ENCODE measurements at places on chromosomes 1 and 21.

- DNase-seq: no peak
These were observed 105.1 kb downstream of the PBX1 start for GRCh38 chr1:164664127-164664526.

GRCh38 chr21:44440241-44441040 lies 14.9 kb upstream of the LRRC3 start:
- no peak for DNase-seq

GRCh38 chr1:214551436-214552173 lies at the start of gene PTPN14:
PTPN14 (minus strand) TSS chr1:214551602; CDS start chr1:214464803, 86,799 bp downstream.
- peak; percentile 88 for DNase-seq

- no peak for DNase-seq
These were observed 1.1 kb downstream of the GJB5 start for GRCh38 chr1:34755961-34756360.

DNA sequence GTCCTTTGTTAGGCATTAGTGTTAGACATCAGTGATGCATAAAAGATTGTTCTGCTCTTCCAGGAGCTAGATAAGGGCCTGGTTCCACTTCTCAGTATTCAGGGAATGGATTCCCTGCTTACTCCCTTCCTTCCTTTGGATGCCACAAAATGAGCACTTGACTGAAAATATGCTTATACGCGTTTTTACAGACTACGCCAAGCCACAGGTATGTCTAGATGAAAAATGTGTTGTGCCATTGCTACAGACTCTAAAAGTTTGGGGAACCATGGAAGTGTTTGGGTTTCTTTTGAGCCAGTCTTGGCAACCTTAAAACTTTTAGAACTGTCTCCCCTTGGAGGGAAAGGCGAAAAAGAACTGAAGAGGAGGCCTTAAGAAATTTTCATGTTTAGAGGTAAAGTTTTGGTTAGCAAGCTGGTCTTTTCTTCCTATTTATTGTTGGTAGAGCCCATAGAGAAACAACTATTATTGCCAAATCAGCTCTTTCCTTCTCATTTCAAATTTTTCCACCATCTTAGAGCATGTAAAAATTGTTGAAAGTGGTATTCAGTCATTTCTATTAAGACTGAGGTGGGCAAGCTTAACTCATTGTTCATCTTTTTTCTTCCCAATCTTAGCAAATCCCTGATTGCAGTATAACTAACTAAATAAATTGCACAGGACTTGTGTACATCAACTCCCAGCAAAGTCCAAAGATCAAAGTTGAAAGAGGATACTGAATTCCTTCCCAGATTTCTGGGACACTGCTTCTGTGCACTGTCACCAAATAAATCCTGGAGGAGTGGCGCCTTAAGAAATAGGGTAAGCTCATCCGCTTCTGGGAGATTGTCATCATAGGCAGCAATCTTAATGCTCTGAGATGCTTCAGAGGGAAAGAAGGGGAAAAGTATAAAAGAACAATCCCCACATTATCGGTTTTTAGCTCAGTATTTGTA lies 18.9 kb downstream of the FGGY start:
- DNase-seq: no peak

DNA sequence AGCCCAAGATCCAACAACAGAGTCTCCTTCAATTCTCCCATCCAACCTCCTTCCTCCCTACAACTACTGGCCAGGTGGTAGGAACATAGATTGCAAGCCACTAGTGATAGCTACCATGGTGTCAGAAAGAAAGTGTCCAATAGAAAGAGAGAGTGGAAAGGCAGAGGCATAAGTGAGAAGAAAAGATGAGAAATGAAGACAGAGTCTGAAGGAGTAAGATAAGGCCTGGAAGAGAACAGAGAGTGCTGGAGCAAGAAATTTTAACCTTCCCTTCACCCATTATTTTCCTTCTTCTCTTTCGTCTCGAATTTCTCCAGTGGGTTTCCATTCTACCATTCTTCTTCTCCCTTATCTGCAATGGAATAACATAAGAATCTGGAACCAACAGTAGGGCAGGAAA lies 57.9 kb downstream of the CDC42BPA start:
- DNase-seq: no peak

DNA sequence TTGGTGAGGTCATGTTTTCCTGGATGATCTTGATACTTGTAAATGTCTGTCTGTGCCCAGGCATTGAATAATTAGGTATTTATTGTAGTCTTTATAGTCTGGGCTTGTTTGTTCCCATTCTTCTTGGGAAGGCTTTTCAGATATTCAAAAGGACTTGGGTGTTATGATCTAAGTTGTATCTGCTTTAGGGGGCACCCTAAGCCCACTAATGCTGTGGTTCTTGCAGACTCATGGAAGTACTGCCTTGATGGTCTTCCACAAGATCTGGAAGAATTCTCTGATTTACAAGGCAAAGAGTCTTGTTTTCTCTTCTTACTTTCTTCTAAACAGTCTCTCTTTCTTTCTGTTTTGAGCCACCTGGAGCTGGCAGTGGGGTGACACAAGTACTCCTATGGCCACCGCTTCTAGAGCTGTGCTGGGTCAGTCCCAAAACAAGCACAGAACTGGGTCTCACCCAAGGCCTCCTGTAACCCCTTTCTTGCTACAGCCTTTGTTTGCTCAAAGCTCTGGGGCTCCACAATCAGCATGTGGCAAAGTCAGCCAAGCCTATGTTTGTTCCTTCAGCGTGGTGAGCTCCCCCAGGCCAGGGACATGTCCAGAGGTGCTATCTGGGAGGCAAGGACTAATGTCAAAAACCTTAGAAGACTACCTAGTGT lies 12.6 kb downstream of the VN1R5 start:
- DNase-seq: no peak

All from astrocyte of the cerebellum (primary cell).